T47D (cell line): ENCODE measurements at places on chromosomes 11 and 22.

GRCh38 chr11:36394056-36394455 is 98.0 kb downstream of the PRR5L start:
- DNase-seq: no peak

DNA sequence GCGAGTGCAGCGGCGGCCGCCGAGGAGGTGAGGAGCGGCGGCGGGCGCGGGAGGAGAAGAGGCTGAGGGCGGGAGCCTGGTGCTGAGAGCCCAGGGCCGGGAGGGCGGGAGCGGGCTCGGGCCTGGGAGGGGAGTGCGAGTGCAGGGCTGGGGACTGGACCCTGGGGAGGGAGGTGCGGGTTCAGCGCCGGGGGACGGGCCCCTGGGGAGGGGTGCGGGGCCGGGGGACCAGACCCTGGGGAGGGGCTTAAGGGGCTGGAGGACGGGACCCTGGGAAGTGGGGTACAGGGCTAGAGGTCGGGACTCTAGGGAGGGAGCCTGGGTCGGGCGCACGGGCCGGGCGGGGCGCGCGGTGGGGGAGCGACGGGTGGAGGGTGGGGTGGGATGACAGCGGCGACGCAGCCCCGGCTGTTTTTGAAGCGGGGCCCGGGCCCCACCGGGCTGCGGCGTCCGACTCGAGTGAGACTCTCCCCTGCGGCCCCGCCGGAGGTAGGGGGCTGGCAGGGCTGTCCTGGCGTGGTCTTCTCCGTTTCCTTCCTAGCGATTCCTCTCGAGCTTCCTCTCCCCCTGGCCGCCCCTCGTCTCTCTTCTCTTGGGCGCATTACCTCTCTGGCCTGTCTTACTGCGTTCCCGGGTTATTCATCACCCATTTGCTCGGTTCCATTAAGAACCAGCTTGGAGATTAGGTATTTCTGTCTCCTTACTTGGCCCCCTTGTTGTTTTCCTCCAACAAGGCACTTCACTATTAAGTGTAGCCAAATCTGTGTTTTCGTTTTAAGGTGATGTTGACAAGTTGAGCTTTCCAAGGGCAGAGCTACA is 754 bp downstream of the NUP50 start:
- DNase-seq: no peak

- no peak for DNase-seq
Observed at GRCh38 chr22:45534339-45535192, 31.9 kb downstream of the FBLN1 start.

- DNase-seq: peak; percentile 73
Observed at GRCh38 chr11:118171269-118172062, 5.0 kb downstream of the SCN2B start.

GRCh38 chr11:28584992-28585391 is 476.8 kb downstream of the METTL15 start:
- no peak for DNase-seq

- no peak for DNase-seq
Observed at GRCh38 chr22:20970939-20971657, 4.0 kb downstream of the AIFM3 start.

DNA sequence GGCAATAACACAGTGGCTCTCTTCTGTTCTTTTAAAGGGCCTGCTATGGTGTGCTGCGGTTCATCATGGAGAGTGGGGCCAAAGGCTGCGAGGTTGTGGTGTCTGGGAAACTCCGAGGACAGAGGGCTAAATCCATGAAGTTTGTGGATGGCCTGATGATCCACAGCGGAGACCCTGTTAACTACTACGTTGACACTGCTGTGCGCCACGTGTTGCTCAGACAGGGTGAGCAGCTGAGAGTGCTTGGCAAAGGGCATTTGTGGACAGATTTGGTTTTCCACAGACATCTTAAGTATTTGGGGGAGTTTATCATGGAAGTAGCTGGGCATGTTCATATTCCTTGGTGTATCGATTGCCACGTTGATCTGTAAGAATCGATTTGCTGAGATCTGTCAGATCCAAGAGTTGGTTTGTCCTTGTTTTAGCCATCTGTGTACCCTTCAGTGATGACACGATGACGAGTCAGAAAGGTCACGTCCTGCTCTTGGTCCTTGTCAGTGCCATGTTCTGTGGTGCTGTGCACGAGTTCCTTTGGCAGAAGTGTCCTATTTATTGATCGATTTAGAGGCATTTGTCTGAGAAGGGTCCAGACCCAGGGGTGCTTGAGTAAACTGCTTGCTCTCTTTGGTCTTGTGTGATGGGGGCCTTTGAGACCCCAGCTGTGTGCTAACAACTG is 4.8 kb downstream of the RPS3 start:
- DNase-seq: no peak

GRCh38 chr11:123069908-123070821 is 8.2 kb upstream of the HSPA8 start:
- DNase-seq: no peak

DNA sequence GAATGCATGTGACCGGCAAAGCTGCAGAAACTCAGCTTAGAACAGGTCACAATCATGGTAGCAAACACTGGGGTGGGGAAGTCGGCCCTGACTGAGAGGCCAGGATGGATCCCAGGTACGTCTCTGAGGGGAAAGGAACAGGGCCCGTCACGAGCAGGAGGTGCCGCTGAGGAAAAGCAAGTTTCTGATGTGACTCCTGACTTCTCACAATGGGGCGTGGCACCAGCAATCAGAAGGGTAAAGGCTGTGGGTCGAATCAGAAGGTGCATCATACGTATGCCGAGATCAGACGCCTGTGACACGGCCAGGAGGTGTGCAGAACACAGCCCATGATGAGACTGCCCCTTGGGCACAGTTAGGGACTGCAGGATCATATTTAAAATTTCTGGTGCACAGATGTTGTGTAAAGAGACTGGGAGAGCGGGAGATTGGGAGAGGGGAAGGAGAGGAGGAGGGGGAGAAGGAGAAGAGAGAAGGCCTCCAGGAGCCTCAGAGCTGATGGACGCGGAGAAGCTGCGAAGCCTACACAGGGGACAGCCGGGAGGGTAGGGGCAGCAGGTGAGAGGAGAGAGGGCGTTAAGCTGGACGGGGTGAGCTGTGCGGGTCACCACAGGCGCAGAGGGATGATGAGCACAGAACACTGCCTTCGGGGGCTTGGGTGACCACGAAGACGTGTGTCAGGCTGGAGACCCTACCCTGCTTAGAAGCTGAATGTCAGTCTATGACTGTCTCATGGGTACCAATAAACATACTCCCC is 30.7 kb downstream of the KRTAP5-5 start:
- no peak for DNase-seq

- DNase-seq: no peak
Observed at GRCh38 chr11:126526471-126526870, 171.0 kb downstream of the ST3GAL4 start.

DNA sequence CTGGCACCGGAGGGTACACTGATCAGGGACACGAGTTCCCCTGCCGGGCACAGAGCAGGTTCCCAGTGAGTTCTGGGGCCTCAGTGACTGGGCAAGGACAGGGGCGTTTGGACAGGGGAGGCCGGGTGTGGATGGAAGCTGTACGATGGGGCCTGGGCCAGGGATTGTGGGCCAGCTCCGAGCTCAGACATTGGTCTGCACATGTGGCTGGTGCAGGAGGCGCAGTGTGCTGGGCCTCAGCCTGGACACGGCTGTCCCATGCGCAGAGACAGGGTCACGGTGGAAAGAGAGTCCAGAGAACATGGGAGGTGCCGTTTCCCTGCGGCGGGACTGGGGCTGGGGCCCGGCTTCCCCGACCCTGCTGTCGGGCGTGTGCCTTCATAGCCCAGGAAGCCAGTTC is 60.7 kb downstream of the CDKN1C start:
- no peak for DNase-seq

DNA sequence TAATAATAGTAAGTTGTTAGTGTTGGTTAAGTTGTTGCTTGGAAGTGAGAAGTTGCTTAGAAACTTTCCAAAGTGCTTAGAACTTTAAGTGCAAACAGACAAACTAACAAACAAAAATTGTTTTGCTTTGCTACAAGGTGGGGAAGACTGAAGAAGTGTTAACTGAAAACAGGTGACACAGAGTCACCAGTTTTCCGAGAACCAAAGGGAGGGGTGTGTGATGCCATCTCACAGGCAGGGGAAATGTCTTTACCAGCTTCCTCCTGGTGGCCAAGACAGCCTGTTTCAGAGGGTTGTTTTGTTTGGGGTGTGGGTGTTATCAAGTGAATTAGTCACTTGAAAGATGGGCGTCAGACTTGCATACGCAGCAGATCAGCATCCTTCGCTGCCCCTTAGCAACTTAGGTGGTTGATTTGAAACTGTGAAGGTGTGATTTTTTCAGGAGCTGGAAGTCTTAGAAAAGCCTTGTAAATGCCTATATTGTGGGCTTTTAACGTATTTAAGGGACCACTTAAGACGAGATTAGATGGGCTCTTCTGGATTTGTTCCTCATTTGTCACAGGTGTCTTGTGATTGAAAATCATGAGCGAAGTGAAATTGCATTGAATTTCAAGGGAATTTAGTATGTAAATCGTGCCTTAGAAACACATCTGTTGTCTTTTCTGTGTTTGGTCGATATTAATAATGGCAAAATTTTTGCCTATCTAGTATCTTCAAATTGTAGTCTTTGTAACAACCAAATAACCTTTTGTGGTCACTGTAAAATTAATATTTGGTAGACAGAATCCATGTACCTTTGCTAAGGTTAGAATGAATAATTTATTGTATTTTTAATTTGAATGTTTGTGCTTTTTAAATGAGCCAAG is 2.7 kb downstream of the NEAT1 start:
- peak; percentile 78 for DNase-seq
